ENCODE measurements at places on chromosomes 12 and 14.
A peak's percentile ranks its signal among the peaks of the same experiment; 100 is the strongest.

DNA sequence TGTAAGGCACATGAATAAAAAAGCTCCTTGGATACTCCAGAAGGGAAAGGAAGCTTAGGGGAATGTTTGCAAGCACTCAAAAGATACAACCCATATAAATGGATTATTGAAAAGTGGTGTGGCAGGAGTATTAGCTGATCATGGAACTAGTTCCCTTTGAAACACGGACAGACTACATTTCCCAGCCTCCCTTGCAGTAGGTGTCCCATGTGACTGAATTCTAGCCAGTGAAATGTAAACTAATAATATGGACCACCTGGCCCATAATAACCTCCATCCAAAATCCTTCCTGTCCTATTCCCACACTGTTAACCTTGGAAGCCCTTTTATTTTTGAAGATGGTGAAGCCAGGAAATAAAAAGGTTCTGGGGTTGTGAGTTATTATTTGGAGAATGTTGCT, 242.3 kb downstream of the SUDS3 start:
- DNase-seq = no peak

- DNase-seq = peak; percentile 84
These were observed 99.6 kb downstream of the SLC38A6 start for GRCh38 chr14:61080591-61081010.

DNA sequence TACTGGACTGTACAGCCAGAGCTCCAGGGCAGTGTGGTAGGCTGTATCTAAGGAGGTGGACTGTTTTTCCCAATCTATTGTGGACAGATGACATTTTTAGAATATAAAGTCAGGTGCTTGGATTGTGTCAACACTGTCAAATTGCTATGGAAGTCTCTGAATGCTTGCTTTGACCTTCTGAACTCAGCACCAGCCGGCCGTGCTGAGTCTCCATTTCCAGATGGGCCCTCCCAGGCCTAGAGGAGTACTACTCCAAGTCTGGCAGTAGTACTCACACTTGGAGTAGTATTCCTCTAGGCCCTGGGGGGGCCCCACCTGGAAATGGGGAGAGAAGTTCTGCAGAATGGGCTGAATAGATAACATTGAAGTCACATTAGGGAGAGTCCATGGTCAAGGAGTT, 16.2 kb upstream of the KCNK13 start:
- no peak for DNase-seq

DNA sequence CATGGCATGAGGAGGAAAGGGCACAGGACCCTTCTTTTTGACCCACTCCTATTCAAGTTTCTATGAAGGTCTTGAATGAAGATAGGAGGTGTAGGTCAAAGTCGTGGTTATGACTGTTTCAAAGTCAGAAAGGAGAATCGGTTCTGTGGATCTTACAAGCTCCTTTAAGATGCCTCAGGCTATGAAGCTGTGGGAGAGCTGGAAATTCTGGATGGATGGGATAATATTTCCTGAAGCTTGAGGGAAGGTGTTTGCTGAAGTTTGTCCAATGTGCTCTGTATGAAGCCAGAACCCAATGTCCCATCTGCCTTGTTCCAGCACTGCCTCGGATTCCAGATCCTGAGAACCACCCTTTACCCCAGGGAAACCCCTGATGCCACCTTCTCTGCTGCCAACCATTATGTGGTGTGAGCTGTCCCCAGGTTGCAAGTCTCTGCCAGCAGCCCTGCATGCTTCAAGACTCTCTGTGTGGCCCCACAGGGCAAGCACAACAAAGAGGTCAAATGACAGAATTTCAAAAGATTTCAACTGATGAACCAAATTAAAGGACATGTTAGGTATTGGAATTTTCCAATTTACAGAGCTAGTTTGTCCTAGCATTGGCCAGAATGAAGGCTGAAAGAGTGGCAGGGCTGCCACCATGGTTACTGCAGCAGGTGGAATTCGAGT, 472.0 kb downstream of the RGS6 start:
- no peak for DNase-seq
